Mammary epithelial cell (primary cell): ENCODE measurements at places on chromosomes 2 and 18. TPM values are rescaled to one million over a fixed set of nuclear protein-coding genes. Genes with fewer than 3 reads are reported as not detected.

DNA sequence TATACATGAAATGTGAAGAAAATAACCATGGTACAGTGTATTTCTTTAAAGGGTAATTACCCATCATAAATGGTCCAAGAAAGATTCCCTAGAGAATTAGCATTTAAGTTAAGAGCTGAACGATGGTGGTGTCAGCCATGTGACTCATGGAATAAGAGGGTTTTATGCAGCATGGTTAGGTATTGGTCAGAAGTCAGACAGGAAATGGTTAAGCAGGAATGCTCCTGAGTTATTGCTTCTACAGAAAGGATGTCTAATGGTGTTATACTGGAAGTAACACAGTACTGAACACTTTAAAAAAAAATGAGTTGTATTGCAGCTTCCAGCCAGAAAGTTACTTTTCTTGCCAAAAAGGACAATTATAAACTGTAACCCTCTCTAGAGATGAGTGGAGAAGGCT lies 72.7 kb upstream of the UBE2E3 start:
- peak; percentile 67 for DNase-seq

Gene ANKRD62
- not detected for total RNA-seq

Gene FLACC1
- 0.33 TPM for total RNA-seq

DNA sequence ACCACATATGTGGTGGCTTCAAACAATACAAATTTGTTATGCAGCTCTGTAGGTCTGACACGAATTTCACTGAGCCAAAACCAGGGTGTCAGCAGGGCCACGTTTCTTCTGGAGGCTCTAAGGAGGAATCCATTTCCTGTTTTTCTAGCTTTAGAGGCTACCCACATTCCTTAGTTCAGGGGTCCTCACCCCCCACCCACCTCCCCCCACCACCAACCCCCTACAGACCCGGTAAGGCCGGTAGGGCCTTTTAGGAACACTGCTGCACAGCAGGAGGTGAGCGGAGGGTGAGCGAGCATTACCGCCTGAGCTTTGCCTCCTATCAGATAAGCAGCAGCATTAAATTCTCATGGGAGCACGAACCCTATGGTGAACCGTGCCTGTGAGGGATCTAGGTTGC lies 10.6 kb upstream of the SLC39A10 start:
- DNase-seq, result no peak

- DNase-seq, result no peak
Measured at GRCh38 chr18:7577706-7578105, 10.6 kb downstream of the PTPRM start.

GRCh38 chr18:67154979-67155378 lies 361.5 kb downstream of the DSEL start:
- no peak for DNase-seq

GRCh38 chr2:118609138-118609537 lies 238.3 kb downstream of the EN1 start:
- DNase-seq, result peak; percentile 11

DNA sequence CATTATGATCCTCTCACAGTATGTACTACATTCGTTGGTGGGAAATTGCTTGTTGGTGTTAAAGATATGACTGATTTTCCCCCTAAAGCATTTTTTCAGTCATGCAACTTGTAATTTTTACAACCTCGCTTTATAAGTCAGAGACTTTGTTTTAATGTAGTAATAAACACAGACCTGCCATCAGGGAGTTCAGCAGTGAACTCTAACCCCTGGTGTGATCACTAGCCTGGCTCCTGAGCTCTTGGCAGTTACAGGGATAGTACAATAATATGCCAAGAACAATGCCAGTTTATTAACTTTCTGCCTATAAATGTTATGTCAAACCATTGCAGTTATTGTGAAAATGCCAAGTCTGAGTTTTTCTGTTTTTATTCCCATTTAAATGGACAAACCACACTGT lies 93.8 kb downstream of the EDAR start:
- DNase-seq, result no peak

Gene CD302
- total RNA-seq, result 0.88 and 1.6 TPM in 2 replicates

- DNase-seq, result no peak
Measured at GRCh38 chr2:163644238-163644637, 91.6 kb downstream of the FIGN start.

- DNase-seq, result peak; percentile 67
Measured at GRCh38 chr2:56287974-56288373, 104.2 kb downstream of the CCDC85A start.

GRCh38 chr18:77098538-77099174 lies 33.9 kb downstream of the MBP start:
- DNase-seq, result peak; percentile 23

- DNase-seq, result no peak
Measured at GRCh38 chr2:84459944-84460429, 907 bp upstream of the SUCLG1 start.

DNA sequence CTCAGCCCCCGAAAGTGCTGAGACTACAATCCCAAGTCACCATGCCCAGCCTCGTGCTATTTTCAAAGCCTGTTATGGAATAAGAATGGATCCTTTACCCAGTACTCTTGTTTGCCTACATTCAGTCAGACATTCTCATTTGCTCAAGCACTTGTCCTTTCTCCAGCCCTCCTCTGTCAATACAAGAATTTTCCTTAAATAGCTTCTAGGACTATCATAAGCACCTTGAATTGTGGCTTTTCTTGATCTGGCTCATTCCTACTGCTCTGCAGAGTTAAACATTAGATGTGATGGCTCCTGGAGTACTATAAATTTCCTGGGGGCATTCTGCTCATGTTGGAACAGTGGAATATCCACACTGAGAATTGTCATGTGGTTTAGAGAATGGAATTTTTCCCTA lies 506.1 kb downstream of the ARHGAP15 start:
- DNase-seq, result no peak

Gene LINC00305
- not detected for total RNA-seq

DNA sequence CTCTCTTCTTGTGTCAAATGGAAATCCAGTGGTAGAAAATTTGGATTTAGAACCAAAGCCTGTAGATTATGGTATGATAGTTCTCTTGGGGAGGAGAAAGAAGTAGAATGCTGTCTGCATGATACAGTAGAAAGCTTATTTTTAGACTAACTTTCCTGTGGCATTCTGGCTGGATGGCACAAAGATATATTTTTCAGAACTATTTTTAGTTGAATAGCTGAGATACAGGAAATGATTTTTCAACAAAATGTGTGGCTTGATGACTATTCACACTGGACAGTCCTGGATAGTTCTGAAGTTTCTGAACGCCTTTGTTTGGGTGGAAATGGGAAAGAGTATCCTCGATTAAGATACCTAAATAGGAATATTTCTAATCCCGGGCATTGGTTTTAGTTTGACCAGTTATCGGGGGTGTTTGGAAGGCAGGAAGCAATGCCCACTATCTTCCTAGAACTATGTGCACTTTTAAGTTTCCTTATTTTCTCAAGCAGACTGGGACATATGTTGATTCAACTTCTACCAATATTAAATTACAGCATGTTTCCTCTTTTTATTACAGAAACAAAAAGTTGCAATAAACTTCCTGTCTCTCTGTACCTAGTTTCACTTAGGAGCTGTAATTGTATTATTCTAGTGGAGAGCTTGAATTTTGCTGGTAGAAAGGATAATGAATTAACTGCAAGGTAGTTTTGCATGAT lies 32.1 kb downstream of the GDF7 start:
- DNase-seq, result no peak

- DNase-seq, result no peak
Measured at GRCh38 chr2:166520604-166521003, 26.6 kb upstream of the SCN7A start.

DNA sequence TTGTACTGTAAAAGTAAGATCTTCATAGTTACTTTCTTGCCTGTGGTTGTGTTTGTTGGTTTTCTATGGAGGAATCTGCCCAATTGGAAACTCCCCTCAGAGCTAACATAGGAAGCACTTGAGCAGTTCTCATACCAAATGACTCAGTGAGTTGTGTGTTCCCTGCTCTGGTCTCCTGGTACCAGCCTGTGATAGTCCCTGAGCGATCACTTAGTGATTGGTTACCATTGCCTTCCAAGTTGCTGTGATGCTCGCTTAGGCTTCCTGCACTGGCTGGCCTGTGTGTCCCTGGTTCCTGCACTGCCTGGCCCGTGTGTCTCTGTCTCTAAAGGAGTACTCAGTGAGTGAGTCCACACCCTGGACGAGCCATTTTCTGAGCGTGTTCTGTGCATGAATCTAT lies 133.0 kb downstream of the MAP4K4 start:
- DNase-seq, result peak; percentile 79
